ENCODE measurements at places on chromosomes 16 and 17.
A peak's percentile ranks its signal among the peaks of the same experiment; 100 is the strongest.

DNA sequence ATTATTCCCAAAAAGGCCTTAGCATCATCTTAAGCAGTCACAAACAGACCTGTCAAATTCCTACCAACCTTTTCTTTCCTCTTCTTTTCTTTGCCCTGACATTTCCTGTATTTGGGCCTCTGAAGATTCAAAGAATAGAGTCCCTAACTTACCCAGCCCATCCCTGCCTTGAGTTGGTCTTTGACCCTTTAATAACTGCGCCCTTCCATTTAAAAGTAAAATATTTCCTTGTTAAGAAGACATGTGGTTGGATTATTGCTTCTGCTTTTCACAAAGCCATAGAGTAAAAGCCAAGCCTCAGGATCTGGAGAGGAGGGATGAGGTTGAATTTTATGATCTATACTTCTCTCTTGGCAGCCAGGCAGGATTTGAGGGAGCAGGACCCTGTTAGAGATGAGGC, 13.2 kb upstream of the CCL23 start:
- DNase-seq = no peak

GRCh38 chr17:66348584-66349165, 46.3 kb downstream of the PRKCA start:
- DNase-seq = no peak

- DNase-seq = peak; percentile 63
Observed at GRCh38 chr17:82414548-82415281, 3.4 kb upstream of the HEXD start.

DNA sequence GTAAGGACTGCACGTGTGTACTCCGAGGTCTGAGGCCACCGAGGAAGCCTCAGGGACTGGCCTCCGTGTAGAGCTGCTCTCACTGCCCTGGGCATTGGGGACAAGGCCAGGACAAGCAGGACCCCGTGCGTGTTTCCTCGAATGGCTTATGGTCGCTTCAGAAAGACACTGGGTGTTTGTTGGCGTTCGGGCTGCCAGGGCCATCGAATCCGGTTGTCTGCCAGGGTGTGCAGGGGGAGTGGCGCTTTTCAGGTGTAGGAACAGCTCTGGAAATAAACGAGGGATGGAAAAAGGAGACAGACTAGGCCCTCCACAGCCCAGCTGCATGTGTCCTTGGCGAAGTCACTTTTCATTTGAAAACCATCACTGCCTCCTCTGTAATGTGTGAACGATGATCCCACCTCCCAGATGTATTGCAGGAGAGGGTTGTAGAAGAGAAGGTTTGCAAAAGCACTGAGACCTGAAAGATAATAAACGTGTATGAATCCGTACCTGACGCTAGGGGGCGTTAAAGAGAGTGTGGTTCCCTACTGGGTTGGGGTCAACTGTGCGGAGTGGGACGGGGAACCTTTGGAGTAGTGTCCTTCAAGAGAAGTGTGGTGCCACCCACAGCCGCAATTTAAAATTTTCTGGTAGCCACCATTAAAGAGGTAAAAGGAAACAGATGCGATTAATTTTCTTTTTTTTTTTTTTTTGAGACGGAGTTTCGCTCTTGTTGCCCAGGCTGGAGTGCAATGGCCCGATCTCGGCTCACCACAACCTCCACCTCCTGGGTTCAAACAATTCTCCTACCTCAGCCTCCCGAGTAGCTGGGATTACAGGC, 2.1 kb upstream of the ZSCAN10 start:
- no peak for DNase-seq

GRCh38 chr17:1590029-1590746, 27.6 kb upstream of the PITPNA start:
- DNase-seq = no peak

GRCh38 chr16:75460446-75460845, 4.0 kb downstream of the TMEM170A start:
- DNase-seq = no peak

DNA sequence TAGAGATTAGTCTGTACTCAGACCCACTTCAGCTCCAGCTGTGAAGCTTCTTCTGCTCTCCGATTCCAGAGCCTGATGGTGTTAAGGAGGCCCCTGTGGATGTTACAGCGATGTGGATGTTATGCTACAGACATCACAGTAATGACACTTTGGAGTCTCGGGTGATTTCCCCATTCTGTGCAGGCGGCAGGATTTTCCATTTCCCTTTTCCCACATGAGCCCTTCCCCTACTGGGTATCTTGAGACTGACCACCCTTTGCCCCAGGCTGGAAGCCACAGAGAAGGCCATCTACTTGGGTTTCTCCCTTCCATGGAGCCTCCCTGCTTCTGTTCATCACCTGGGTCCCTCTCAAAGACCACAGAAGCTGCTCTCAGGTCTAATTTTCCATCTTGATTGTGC, 78.3 kb downstream of the KCNJ12 start:
- no peak for DNase-seq

DNA sequence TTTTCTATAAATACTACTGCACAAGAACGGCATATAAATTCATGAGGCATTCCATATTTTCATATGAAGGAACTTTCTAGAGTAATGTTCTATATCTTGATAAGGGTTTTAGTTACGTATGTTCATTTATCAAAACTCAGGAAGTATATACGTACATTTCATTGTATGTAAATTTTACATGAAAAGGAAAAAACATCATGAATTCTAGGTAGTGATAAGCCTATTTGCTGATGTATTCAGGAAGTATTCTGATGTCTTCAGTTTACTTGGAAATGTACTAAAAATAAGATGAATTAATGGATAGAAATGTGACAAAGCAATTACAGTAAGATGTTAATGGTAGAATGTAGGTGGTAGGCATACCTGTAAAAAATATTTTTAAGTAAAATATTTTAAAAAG, 4.7 kb downstream of the DGKE start:
- DNase-seq = no peak

DNA sequence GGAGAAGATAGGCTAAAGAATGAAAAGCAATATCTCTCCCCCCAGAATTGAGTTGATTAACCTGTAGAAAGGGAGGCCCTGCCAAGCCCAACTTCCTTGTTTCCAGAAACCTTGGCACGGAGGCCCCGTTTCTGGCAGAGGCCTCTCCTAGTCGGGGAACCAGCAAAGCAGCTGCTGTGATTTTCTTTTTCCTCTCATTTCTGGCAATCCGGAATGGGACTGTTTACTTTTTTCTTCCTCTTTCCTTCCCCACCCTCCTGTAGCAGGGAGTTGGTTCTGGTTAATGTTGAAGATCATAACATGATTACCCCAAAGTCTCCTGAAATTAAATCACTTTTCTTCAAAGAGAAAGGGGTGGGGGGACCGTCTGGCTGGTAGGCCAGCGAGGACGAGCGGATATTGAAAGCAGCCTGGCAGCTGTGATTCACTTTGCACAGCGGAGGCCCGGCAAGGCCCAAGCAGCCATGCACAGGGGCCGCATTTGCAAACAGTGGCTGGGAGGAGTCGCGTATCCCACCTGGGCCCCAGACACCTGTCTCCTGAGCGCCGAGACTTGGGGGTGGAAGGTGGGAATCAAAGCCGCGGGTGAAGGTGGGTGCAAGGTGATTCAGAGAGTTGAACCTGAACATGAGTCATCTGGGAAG, 51.5 kb downstream of the NTN1 start:
- no peak for DNase-seq

DNA sequence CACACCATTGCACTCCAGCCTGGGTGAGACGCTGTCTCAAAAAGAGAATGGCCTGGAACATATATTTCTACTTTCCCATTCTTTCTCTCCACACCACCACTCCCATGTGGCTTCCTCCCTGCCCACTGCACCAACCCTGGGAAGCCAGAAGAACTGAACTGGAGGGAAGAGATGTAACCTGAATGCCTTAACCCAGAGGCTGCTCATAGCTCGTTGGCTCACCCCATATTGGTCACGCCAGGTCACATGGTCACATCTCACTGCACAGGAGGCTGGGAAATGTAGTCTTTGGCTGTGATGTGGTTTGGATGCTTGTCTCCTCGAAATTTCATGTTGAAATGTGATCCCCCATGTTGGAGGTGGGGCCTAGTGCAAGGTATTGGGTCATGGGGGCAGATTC, 5.9 kb upstream of the DNAH17 start:
- DNase-seq = no peak

GRCh38 chr16:66036184-66036583, 330.3 kb upstream of the CDH5 start:
- no peak for DNase-seq

DNA sequence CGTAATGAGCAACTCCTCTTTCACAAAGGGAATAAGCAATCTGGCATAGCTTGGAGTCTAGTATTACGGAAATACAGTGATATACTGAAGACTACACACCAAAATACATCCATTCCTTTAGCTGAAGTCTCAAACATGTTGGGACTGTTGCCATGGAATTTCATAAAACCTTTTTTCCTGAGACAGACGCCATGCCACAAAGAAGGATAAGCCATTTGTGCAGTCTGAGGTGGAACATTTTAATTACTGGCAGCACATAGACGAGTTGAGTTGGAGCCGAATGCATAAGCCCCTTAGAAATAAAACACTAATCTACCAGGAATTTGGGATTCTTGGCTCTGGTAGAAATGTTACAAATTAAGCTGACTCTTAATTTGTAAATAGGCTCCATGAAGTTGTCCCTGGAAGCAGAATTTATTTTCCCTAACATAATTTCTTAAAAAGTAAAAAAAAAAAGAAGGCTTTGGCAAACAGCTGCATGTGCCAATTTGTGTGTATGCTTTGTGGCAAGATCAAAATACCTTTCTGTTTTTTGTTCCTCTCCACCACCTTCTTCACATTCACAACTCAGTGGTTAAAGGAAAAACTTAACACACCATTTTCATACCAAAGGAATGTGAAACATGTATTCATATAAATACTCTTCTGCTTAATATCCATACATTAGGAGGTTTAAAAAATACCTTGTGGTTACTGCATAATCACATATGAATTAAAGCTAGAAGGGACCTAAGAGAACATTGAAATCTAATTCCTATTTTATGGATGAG, 25.5 kb downstream of the GRB7 start:
- DNase-seq = no peak

DNA sequence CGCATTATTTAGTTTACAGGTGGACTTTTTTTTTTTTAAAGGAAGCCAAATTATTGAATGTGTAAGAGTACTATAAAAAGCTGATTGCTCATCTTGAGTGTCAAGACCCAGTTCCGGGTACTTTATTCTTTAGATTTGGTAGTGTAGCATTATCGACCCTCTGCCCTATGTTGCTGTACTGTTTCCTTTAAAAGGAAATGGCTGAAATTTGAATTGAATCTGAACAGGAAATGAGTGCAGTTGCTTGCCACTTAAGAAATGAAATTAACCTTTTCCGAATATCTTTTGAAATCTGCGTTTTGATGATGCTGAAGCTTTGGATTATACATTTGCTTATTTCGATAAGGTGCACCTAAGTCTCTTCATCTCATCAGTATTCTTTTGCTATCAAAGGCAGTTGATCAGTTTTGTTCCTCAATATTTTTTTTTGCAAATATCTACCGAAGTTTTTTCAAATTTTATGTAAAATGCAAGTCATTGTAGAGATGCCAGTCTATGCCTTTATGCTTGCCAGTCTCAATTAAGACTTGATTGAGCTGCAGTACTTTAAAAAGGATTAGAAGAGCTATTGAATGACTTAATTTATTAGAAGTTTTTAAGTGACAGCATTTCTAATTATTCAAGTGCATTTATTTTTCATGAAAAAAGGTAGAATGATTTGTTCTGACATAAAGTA, 1.8 kb downstream of the GGNBP2 start:
- DNase-seq = no peak

GRCh38 chr17:6019959-6020358, 50.2 kb upstream of the WSCD1 start:
- DNase-seq = no peak

DNA sequence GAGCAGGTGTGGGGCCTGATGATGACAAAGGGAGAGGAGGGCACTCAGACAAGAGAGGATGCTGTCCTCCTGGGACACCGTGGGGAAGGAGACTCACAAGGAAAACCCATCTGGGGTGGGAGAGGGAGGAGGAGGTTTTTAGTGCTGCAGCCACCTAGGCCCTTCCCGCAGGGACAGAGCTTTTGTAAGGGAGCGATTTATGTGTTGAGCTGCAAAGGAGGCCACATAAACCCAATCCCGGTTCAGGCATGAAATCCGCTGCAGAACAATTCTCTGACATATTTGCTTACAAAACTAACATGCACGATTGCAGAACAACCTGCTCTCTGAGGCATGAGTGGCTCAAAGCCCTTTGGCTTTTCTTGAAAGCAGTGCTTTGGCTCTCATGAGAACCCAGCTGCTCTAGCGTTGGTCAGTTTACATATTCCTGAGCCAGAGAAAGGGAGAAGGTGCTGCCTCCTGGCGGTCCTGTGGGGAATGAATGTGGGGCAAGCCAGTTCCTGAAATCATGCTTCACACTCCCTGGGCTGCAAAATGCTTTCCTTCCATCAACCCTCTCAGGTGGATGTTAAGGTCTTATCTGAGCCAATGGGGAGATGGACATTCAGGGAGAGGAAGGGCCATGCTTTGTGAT, 122.4 kb upstream of the NLRP1 start:
- DNase-seq = peak; percentile 39

GRCh38 chr17:7216242-7217112, 3.2 kb downstream of the DLG4 start:
- no peak for DNase-seq

GRCh38 chr16:49886554-49887094, 30.7 kb upstream of the ZNF423 start:
- DNase-seq = no peak

DNA sequence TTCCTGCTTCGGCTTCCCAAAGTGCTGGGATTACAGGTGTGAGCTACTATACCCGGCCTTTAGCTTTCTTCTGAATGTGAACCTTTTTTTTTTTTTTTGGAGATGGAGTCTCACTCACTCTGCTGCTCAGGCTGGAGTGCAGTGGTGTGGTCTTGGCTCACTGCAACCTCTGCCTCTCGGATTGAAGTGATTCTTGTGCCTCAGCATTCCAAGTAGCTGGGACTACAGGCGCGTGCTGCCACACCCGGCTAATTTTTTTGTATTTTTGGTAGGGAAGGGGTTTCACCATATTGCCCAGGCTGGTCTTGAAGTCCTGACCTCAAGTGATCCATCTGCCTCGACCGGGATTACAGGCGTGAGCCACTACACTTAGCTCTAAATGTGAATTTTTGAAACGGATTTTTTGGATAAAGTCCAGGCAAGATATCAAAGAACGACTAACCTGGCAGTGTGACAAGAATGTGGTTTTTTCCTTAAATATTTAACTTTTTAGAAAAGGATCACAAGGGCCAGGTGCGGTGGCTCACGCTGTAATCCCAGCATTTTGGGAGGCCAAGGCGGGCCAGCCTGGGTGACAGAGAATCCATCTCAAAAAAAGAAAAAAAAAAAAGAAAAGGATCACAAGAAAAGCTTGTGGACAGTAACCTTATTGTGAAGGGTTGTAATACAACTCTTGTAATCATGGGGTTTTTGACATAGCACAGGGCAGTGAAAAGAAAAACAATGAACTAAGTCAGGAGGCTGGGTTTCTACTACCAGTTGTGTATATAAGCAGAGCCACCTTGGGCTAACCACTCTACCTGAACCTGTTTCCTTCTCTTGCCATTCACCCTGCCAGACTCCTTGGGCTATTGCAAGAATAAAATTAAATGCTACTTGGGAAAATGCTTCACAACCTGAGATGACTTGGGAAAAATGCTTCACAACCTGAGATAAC, 6.2 kb downstream of the BRCA1 start:
- DNase-seq = no peak

All from activated CD4-positive, alpha-beta T cell treated with anti-CD3 and anti-CD28 coated beads for 1 hour (primary cell).